ENCODE measurements at places on chromosomes 1 and 21.

- no peak for DNase-seq
Observed at GRCh38 chr1:117590273-117590925, 15.4 kb upstream of the TENT5C start.

GRCh38 chr1:234724516-234725176 lies 114.7 kb upstream of the IRF2BP2 start:
- no peak for DNase-seq

GRCh38 chr1:8578132-8578877 lies 239.1 kb downstream of the RERE start:
- no peak for DNase-seq

DNA sequence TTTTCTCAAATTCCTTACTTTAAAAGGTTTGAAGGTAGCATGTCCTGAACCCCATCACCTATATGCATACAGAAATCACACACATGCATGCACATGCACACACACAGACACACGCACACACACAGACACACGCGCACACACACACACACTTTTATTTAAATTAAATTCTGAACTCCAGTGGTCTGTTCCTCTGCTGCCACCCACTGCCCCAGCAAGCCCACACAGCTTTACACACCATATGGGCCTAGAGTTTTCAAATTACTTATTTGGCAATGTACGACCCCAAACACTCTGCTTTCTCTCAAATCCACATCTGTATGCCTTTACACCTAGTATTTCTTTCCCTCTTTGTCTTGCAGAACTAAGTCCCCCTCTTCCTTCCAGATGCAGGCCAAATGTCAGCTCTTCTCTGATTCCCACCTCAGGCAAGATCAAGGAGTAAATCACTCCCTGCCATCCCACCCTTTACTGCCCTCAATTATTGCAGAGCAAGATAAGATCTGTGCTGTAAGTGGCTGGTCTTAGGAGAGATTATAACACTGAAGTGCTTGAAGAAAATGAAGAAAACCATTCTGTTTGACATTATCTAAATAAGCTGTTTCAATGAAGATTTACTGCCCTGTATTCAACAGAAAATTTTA lies 429.9 kb upstream of the CXADR start:
- DNase-seq, result no peak

GRCh38 chr1:75614399-75614756 lies 3.5 kb upstream of the SLC44A5 start:
- DNase-seq, result no peak

DNA sequence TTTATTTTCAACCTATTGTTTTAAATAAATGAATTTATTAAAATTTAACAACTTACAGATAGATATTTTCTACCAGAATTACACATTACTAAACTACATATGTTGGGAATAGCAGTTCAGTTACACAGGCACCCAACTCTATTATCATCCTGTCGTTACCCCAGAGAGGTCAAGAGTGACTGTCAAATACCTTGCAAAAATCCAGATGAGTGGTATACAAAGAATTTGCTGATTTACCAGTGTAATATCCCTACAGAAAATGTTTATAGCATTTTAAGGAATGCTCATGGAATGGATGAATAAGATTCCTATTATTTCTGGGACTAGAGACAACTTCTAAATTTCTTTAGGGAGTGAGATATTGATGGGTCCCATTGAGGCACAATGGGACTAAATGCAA lies 300.7 kb upstream of the RGS18 start:
- DNase-seq, result no peak

- DNase-seq, result no peak
Observed at GRCh38 chr1:14259191-14259757, 339.2 kb upstream of the KAZN start.

- DNase-seq, result no peak
Observed at GRCh38 chr1:170617591-170618330, 46.2 kb upstream of the PRRX1 start.

- no peak for DNase-seq
Observed at GRCh38 chr1:221756830-221757551, 15.1 kb upstream of the DUSP10 start.

DNA sequence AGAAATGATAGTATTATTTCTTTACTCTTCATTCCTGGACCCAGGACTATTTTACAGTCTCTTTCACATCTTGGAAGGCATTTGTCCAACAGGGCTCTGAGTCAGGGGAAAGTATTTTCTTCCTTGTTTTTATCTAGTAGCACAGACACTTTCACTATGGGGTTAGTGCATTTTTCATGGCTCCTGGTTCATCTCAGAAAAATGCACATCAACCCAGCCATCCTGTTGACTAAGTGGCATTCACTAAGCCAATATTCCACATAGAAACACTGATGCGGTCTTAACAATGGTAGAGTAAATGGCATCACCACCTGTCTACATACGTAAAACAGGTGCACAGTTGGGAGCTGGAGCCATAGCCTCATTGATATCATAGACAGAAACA lies 87.4 kb upstream of the C1orf21 start:
- no peak for DNase-seq

- no peak for DNase-seq
Observed at GRCh38 chr1:95770581-95770980, 536.6 kb downstream of the RWDD3 start.

All from left renal cortex interstitium (tissue), 4 donors.